Neuronal stem cell (in vitro differentiated cells): ENCODE measurements at places on chromosomes 5 and 9.

DNA sequence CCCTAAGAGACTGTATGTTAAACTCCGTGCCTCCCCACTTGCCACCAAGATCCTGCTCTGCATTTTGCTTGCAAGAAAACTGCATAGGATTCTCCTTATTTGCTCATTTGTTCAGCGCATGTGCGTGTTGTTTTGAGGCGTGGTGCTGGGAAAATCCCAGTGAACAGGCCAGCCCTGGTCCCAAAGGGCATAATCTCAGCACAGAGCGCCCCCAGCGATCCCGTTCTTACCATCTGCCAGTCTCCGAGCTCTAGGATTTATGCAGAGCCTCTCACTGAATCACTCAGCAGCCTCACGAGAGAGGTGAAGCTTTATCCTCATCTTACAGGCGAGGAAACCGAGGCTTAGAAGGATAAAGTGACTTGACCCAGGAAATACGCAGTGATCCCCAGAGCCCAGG, 11.5 kb downstream of the PRRX2 start:
- H3K4me3 ChIP-seq: no peak overlapping the region
- peaks cover 6% of the 10 kb centered on the region for H3K4me1 ChIP-seq
- H3K27me3 ChIP-seq: no peaks in the 10 kb centered on the region
- DNase-seq: no peak
- no peaks in the 10 kb centered on the region for H3K36me3 ChIP-seq
- H3K27ac ChIP-seq: no peak overlapping the region

DNA sequence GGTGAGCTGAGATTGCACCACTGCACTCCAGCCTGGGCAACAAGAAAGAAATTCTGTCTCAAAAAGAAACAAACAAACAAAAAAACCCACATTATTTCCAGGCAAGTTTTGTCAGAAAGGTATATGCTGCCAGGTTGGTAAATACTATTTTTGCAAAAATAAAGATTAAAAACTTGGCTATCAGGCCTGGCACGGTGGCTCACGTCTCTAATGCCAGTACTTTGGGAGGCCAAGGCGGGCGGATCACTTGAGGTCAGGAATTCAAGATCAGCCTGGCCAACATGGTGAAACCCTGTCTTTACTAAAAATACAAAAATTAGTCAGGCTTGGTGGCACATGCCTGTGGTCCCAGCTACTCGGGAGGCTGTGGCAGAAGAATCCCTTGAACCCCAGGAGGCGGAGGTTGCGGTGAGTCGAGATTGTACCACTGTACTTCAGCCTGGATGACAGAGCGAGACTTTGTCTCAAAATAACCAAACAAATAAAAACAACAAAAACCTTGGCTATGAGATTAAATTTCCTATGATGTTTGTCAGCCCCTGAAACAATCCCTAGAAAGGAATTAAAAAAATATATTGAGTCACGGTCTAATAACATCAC, 22.7 kb downstream of the AGXT2 start:
- DNase-seq: no peak
- no peaks in the 10 kb centered on the region for H3K27me3 ChIP-seq
- no peak overlapping the region for H3K4me3 ChIP-seq
- peaks cover 2% of the 10 kb centered on the region for H3K4me1 ChIP-seq
- no peak overlapping the region for H3K27ac ChIP-seq
- no peaks in the 10 kb centered on the region for H3K36me3 ChIP-seq

DNA sequence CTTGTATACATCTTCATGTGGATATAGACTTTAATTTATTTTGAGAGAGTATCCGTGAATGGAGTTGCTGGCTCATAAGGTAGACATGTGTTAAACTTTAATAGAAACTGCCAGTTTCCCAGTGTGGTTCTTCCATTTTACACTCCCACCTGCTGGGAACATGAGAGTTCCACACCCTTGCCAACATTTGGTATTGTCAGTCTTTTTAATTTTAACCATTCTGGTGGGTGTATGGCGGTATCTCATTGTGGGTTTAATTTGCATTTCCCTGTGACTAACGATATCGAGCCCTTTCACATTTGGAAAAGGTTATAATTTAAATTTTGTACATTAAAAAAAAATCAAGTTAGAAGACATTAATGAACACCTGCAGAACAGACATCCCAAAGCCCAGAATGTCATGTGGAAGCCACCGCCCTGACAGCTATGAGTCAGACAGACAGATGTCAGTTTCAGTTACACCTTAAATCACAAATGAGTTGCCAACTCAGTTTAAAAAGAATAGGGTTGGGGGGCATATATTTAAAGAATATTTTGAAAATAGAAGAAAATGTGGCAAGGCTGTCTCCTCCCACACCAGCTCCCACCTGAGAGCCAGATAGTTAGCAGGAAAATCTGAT, 36.9 kb downstream of the ANKRD33B start:
- DNase-seq: no peak
- H3K4me1 ChIP-seq: no peaks in the 10 kb centered on the region
- H3K36me3 ChIP-seq: no peaks in the 10 kb centered on the region

- H3K27me3 ChIP-seq: no peaks in the 10 kb centered on the region
- peaks cover 5% of the 10 kb centered on the region for H3K4me1 ChIP-seq
- DNase-seq: no peak
These were observed 960 bp upstream of the IFNB1 start for GRCh38 chr9:21078702-21079101.

GRCh38 chr5:89246252-89246651, 363.3 kb upstream of the MEF2C start:
- no peaks in the 10 kb centered on the region for H3K36me3 ChIP-seq
- no peak overlapping the region for H3K4me3 ChIP-seq
- no peaks in the 10 kb centered on the region for H3K4me1 ChIP-seq
- no peaks in the 10 kb centered on the region for H3K27me3 ChIP-seq
- no peak for DNase-seq

- H3K27ac ChIP-seq: no peak overlapping the region
- no peaks in the 10 kb centered on the region for H3K27me3 ChIP-seq
- DNase-seq: no peak
- no peak overlapping the region for H3K4me3 ChIP-seq
- H3K4me1 ChIP-seq: peaks cover 5% of the 10 kb centered on the region
These were observed 241.0 kb upstream of the KIF2A start for GRCh38 chr5:62065050-62065449.

- H3K27ac ChIP-seq: peak overlapping the region; percentile 78
- H3K4me1 ChIP-seq: peaks cover 33% of the 10 kb centered on the region
- no peak for DNase-seq
- no peak overlapping the region for H3K4me3 ChIP-seq
- H3K36me3 ChIP-seq: no peaks in the 10 kb centered on the region
- no peaks in the 10 kb centered on the region for H3K27me3 ChIP-seq
These were observed 196.2 kb downstream of the AOPEP start for GRCh38 chr9:94922691-94923107.

DNA sequence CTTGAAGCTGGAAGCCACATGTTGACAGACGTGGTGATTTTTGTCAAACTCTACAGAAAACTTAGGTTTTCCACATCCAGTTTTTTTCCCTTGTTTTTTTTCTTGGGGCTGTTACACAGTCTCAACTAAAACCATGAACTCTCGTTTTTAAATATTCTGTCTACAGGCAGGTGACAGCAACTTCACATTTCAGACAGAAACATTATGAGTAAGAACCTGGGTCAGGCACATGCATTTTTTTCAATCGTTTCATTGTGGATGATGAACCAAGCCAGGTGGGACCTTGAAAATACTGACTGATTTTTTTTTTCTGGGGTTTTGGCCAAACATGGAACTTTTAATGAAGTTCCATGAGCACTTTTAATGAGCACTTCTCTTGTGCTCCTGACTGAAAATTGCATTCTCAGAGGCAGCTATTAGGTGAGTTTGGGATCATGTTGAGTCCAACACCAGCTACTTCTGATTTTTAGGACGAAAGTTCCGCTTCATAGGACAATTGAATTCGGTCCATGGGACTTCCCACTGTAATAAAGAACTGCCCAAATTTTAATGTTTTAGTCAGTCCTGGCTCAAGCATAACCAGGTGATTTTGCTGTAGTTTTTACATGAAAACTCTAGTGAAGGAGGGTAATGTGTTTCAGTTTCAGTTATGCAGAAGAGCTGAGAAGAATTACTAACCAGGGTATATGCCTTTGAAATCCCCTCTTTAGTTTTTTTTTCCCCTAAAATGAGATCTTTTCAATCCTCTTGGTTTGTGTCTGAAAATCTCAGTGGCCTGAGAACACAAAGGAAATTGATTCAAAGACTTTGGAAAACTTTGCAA, 93.2 kb upstream of the ADAMTS16 start:
- no peak overlapping the region for H3K27ac ChIP-seq
- H3K4me3 ChIP-seq: no peak overlapping the region
- DNase-seq: no peak
- H3K36me3 ChIP-seq: no peaks in the 10 kb centered on the region
- H3K4me1 ChIP-seq: no peaks in the 10 kb centered on the region

DNA sequence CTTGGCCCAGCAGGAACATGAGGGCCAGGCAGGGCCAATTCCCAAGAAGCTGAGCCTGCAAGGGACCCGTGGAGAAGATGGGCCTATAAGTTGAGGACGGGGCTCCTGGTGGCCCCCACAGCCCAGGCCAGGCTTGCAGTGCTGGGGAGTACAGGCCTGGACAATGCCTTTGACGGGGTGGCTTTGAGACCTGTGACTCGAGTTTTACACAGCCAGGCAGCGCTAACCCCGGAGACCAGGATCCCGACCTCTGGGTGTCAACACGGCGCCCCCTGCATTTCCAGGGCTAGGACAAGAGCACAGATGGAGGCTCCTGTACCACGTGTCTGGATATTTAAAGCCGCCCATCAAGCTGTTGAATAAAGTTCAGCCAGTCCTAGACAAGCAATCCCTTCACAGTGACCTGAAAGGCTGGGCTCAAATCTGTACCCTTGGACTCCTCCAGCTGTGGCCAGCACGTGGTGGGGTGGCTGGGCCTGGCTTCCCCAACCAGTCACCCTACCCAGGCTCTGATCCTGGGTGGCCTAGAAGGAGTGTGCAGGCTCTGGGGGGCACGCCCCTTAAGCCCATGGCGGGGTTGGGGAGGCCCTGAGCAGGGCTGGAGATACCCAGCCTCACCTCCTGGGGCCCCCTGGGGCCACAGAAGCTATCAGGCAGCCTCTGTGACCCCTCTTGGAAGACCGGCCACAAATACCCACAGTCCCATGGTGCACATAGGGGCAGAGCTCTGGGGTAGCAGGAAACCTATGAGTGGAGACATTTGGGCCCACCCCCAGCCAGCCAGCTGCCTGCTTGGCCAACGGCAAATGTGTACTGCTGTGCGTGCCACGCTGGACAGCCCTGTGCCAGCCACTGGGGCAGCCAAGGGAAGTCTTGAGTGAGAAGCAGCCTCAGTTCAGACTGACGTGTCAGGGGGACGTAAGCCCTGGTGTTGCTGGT, 88.7 kb downstream of the NTNG2 start:
- no peaks in the 10 kb centered on the region for H3K27me3 ChIP-seq
- no peak for DNase-seq
- H3K36me3 ChIP-seq: no peaks in the 10 kb centered on the region

- no peaks in the 10 kb centered on the region for H3K4me1 ChIP-seq
- H3K36me3 ChIP-seq: no peaks in the 10 kb centered on the region
- no peaks in the 10 kb centered on the region for H3K27me3 ChIP-seq
- DNase-seq: no peak
- no peak overlapping the region for H3K4me3 ChIP-seq
These were observed 50.7 kb upstream of the VLDLR start for GRCh38 chr9:2570615-2571479.

DNA sequence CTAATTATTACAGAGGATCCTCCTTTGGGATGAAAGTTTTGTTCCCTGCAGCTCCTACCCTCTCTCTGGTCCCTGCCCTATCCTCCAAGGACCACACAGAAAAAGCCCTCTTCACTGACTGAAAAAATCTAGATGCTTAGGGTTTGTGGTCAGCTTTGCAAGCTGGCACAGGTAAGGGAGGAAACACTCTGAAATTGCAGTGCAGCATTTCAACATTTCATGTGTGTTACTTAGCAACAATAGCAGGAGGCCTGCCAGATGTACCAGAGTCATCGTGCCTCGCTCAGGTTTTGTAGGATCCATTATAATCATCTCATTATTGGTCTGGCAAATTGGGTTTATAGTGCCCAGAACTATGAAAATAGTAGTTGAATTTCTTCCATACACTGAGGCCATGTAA, 109.5 kb downstream of the PALM2AKAP2 start:
- H3K27me3 ChIP-seq: no peaks in the 10 kb centered on the region
- no peaks in the 10 kb centered on the region for H3K36me3 ChIP-seq
- H3K4me1 ChIP-seq: peaks cover 2% of the 10 kb centered on the region
- no peak overlapping the region for H3K4me3 ChIP-seq

- peak overlapping the region; percentile 71 for H3K27ac ChIP-seq
- H3K27me3 ChIP-seq: no peaks in the 10 kb centered on the region
These were observed 668 bp downstream of the ETF1 start for GRCh38 chr5:138542180-138542955.

GRCh38 chr5:159786901-159787691, 129.2 kb upstream of the ADRA1B start:
- DNase-seq: no peak
- H3K36me3 ChIP-seq: no peaks in the 10 kb centered on the region
- H3K27ac ChIP-seq: no peak overlapping the region
- no peaks in the 10 kb centered on the region for H3K27me3 ChIP-seq

DNA sequence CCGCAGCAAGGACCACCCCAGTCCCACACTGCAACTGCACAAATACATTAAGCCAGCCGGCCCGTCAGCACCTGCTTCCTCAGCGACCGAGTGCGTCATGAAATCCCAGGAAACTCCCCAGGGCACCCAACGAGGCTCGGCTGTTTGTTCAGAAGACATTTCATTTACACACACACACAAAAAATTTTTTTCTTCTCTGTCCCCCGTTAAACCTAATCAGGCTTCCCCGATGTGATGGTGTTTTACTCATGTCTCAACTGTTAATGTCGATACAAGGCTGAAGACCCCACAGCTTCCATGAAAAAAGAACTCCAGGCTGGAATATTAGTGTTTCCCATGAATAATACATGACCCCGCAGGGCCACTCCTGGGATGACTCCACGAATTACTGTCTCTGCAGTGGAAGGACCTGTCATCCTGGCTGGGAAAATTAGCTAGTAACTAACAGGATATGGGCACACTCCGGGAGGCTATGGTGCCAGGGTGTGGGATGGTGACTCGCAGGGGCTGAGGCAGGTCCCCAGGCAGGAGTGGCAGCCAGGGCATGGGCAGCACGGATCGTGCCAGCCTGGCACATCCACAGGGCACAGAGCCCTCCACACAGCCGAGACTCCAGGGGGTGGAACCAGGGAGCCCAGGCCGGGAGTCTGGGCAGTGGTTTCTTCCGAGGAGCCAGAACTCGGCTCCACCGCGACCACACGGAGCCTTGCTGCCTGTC, 102.4 kb downstream of the VAV2 start:
- peak overlapping the region; percentile 39 for H3K4me3 ChIP-seq
- H3K36me3 ChIP-seq: no peaks in the 10 kb centered on the region
- H3K27me3 ChIP-seq: no peaks in the 10 kb centered on the region
- peak overlapping the region; percentile 40 for H3K27ac ChIP-seq
- peaks cover 57% of the 10 kb centered on the region for H3K4me1 ChIP-seq

- no peak for DNase-seq
- H3K27me3 ChIP-seq: no peaks in the 10 kb centered on the region
- H3K4me3 ChIP-seq: no peak overlapping the region
- H3K36me3 ChIP-seq: no peaks in the 10 kb centered on the region
- no peaks in the 10 kb centered on the region for H3K4me1 ChIP-seq
These were observed 20.4 kb upstream of the BRD3 start for GRCh38 chr9:134088063-134088725.
